ENCODE measurements at places on chromosomes 7 and 10.

GRCh38 chr10:69412232-69412790 lies 4.4 kb downstream of the TACR2 start:
- DNase-seq = no peak

DNA sequence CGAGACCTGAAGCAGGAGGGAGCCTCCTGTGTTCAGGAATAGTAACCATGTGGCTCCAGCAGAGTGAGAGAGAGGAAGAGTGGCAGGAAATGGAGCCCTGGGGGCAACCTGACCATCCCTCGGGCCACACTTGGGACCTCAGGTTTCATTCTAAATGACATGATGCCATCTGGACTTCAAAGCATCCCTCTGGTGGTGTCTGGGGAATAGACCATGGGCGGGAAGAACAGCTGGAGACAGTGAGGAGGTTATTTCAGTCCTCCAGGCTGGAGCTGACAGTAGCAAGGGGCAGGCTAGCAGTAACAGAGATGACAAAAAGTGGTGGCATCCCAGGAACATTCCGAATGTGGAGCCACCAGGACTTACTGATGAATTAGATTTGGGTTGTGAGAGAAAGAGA lies 44.8 kb downstream of the AKR1B1 start:
- DNase-seq = no peak

DNA sequence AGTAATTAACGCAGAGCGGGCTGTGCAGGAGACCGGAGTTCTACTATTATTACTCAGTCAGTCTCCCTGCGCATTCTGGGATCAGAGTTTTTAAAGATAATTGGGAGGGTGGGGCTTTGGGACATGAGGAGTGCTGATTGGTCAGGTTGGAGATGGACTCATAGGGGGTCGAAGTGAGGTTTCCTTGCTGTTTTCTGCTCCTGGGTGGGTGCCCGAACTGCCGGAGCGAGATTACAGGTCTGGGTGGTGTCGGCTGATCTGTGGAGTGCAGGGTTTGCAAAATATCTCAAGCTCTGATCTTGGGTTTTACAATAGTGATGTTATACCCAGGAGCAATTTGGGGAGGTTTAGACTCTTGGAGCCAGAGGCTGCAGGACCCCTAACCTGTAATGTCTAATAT lies 3.9 kb upstream of the LRRC27 start:
- no peak for DNase-seq

- no peak for DNase-seq
These were observed 151.4 kb downstream of the OAT start for GRCh38 chr10:124267231-124267885.

DNA sequence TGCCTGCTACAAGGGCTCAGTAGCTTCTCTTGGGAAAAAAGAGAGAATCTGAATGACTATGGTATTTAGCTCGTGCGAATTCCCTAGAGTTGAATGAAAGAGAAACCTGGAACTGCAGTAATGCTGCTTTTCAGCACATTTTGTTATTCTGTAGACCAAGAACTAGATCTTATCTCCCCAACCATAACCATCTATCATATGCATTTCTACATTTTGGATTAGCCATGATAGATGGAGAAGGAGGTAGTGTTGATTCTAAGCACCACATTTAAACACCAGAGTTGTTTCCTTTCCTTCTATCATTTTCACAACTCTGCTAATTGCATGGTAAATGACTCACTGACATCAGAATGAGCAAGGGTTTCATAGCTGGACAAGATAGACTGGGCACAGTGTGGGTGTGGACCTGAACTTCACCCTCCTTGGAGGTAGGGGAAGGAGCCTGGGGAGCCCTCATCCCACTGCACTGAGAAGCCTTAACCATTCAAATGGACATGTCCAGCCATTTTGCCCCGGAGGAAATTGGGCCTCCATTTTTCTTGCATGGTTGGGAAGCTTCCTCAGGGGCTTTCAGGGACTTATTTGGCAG lies 55.3 kb upstream of the BMPER start:
- DNase-seq = no peak

DNA sequence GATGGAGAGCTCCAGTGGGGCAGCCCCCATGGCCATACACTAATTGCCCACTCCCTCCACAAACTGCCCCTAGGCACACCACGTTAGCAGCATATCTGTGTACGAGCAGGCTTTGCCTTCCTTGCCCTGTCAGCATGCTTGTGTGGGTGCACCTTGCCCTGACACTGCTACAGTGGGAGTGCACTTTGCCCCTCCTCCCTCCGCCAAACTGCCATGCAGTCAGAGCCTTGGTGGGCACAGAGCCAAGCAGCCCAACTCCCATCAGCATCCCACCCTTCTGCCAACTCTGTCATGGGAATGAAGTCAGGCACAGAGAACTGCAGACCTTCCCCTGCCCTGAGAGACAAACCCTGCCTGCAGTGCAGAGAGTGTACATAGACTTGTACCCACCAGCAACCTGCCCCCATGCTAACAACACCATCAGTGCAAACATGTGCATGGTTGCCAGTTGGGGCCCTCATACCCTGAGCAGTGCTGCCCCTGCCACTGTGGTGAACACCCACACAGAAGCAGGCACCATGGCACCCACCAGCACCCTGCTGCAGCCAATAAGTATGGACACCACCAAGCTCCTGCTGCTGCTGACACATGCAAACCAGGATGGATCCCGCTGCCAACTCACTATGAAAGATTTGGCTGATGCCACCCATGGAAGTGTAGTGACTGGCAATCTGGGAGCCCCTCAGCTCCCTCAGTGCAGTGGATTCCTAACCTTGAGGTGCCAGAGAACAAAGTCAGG lies 1197.7 kb upstream of the CELF2 start:
- no peak for DNase-seq

- no peak for DNase-seq
These were observed 20.1 kb upstream of the SMNDC1 start for GRCh38 chr10:110324805-110325280.

- DNase-seq = no peak
These were observed 101.6 kb downstream of the NPSR1 start for GRCh38 chr7:34759477-34760125.

GRCh38 chr7:103951311-103951710 lies 38.1 kb downstream of the RELN start:
- DNase-seq = no peak

DNA sequence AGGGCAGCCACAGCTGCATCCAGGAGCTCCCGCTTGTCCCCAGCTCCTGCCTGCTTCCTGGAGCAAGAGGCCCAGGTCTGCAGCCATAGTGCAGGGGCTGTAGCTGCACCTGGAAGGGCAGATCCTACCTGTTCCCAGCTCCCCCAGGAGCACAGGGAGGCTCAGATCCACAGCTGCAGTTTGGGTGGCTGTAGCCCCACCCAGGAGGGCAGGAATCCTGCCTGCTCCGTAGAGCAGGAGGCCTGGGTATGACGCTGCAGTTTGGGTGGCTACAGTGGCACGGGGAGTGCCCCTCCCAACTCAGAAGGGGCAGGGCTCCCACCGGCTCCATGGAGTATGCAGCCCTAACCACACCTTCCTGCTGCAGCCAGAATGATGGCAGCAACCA lies 26.7 kb upstream of the CDCA7L start:
- no peak for DNase-seq

DNA sequence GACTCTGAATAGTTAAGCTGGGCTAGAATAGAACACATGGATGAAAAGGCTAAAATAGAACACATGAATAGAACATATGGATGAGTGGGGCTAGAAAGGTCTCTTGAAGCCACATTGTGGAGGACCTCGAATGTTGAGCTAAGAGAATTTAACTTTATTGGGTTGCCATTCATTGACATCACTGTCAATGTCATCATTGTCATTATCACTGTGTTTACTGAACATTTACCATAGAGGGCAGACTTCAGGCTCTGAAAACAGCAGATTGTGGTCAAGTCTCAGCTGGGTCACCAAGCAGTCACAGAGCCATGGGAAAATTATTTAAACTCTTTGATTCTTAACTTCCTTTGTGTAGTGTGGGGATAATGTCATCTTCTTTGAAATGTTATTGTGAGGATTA lies 80.4 kb downstream of the WDFY4 start:
- no peak for DNase-seq

DNA sequence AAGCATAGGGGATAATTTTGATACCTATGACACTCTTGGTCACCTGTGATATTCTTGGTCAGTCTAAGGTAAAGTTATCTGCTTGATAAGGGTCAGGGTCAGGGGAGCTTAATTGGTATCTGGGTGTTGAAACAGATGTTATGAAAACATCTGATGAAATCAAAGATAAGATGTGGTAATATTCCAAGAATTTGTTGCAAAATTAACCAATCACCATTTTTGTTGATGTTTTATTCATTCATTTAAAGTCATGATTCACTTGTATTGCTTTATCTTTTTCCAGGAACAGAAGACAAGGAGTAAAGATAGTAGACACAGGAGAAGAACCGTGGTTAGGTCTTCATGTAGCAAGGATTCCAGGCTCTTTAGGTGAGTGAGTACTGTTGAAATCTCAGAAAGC lies 103.1 kb downstream of the SEMA3C start:
- no peak for DNase-seq

GRCh38 chr10:63542835-63543575 lies 21.8 kb downstream of the REEP3 start:
- DNase-seq = no peak

- DNase-seq = no peak
These were observed 83.3 kb downstream of the RNLS start for GRCh38 chr10:88499569-88500470.

GRCh38 chr7:155343661-155344121 lies 46.0 kb downstream of the INSIG1 start:
- no peak for DNase-seq

GRCh38 chr7:117098457-117098856 lies 145.2 kb downstream of the ST7 start:
- no peak for DNase-seq

DNA sequence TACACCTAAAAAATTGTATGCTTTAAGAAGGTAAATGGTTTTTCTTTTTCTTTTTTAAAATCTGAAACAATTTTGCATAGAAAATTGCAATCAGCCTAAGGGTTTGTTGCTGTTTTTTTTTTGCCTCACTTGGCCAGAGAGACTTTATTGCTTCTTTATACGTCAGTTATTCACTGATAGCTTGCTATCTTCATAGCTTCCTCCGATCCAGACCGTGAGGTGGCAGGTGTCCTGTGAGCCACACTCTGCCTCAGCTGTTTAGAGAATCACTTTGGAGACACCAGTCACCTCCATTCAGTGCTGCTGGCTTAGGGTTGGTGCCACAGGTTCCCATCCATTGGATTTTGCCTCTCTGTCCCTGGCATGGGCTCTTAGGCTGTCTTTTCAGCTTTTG lies 68.0 kb downstream of the HHEX start:
- no peak for DNase-seq

- no peak for DNase-seq
These were observed 30.7 kb upstream of the ZNF92 start for GRCh38 chr7:65342723-65343629.

DNA sequence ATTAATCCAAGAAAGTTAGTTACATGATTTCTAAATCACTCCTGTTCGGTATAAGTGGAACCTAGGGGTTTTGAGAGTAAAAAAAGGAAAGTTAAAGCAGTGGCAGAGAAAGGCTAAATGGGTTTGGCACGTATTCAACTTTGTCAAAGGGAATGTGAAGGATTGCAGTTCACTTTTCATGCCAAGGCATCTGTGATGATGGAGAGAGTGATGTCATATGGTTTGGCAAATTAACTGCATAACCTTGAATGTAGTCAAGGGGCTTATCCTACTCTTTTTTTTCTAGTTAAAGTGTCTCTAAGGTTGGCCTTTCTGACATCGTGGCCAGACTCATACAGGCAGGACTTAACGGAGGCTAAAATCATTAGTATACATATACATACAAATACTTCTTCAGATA lies 277.8 kb downstream of the EXOC4 start:
- DNase-seq = no peak

GRCh38 chr10:54843085-54843646 lies 42.1 kb upstream of the PCDH15 start:
- no peak for DNase-seq

GRCh38 chr10:62443866-62444265 lies 69.7 kb downstream of the ZNF365 start:
- no peak for DNase-seq

GRCh38 chr10:63562391-63562790 lies 41.2 kb downstream of the REEP3 start:
- DNase-seq = no peak

GRCh38 chr7:34755008-34755407 lies 97.0 kb downstream of the NPSR1 start:
- DNase-seq = no peak

GRCh38 chr10:70267161-70267933 lies 16.5 kb downstream of the NPFFR1 start:
- DNase-seq = no peak

DNA sequence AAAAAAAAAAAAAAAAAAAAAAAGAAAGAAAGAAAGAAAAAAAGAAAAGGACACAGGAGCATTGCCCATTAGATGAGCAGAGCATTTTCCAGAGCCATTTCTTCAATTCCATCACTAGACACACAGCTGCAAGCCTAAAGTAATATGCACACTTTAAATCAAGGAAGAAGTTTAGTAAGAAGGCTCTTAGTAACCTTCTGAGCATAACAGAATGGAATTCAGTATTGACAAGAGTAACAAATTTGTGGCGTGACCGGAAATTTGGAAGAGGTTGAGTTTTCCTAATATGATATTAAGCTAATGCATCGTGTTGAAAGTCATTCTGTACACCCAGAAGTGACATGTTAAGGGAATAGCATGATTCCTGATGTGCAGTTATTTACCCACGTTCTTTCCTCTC lies 35.3 kb downstream of the SMURF1 start:
- no peak for DNase-seq

DNA sequence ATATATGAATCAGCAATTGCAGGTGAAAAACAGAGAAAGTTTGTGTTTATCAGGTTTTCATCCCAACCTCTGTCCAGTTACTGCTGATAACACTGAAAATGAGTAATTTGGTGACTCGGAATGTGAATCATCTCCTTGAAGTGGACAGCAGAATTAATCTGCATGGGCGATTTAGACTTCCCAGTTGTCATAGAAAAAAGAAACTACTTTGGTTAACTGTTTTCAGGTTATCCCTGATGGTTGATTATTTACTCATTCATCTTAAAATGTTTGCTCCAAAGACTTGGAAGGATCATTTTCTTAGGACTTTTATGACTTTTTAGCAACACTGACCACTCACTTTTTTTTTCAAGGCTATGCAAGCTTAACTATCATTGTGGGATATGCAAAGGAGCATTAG lies 504.1 kb upstream of the ANKRD30A start:
- DNase-seq = no peak

- DNase-seq = no peak
These were observed 37.8 kb downstream of the DPCD start for GRCh38 chr10:101625821-101626412.

All from activated naive CD4-positive, alpha-beta T cell (primary cell).